ENCODE measurements at places on chromosomes 12 and 14. TPM values are rescaled to one million over a fixed set of nuclear protein-coding genes. Genes with fewer than 3 reads are reported as not detected.

The B4GALNT3 gene
- polyA plus RNA-seq = 0.56 TPM

The CLEC1A gene
- 5.5 TPM for polyA plus RNA-seq

The PTPN21 gene
- polyA plus RNA-seq = 8.3 TPM

The LTB4R2 gene
- polyA plus RNA-seq = 5.9 TPM

The EEA1 gene
- polyA plus RNA-seq = 5.1 TPM

The KLHL28 gene
- 1.9 TPM for polyA plus RNA-seq

The DAO gene
- not detected for polyA plus RNA-seq

The ZNF891 gene
- polyA plus RNA-seq = 0.33 TPM

The FAM181A gene
- not detected for polyA plus RNA-seq

The CISTR gene
- not detected for polyA plus RNA-seq

The GNB3 gene
- polyA plus RNA-seq = 0.86 TPM

The LAG3 gene
- polyA plus RNA-seq = 3.0 TPM

The CCDC175 gene
- not detected for polyA plus RNA-seq

The GYS2 gene
- 1.1 TPM for polyA plus RNA-seq

The GLS2 gene
- 61.5 TPM for polyA plus RNA-seq

The WNT5B gene
- polyA plus RNA-seq = 0.76 TPM

The MORN3 gene
- 0.15 TPM for polyA plus RNA-seq

The KERA gene
- polyA plus RNA-seq = not detected

The TAMALIN gene
- 68.3 TPM for polyA plus RNA-seq
